ENCODE measurements at places on chromosomes 12 and 14.

DNA sequence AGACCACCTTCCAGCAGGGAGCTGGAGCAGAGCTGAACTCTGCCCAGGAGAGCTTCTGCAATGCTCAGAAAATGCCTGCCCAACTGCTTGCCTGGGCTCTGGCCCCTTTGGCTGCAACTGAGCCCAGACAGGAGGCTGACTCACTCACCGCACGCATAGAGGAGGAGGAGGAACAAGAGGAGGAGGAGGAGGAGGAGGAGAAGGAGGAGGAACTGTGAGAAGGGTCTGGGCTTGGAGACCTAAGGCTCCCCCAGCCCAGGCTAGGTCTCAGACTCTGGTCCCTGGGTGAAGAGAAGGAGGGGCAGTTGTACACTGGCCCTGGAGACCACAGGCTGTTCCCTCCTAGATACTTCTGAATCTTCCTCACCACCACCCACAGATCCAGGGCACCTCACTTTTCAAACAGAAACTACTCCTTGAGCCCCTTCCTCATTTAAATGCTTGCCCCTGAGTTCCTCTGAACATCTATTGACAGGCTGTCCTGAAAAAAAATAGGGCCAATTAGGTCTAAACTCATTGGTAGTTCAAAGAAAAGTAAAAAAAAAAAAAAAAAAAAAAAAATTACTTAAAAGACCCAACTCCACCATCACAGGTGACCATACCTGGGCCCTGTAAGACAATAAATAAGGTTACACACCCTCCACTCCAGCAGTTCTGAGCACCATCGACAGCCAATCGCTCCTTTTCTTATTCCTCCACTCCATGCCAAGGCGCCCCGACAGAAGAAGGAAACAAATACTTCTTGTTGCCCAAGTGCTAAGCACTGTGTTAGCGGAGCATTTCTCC, 674 bp downstream of the VDR start:
- H3K36me3 ChIP-seq: no peaks in the 10 kb centered on the region
- H3K4me3 ChIP-seq: peak overlapping the region; percentile 51
- H3K27me3 ChIP-seq: peaks cover 24% of the 10 kb centered on the region
- H3K4me1 ChIP-seq: peaks cover 25% of the 10 kb centered on the region

GRCh38 chr14:90517076-90517841, 120.4 kb downstream of the CALM1 start:
- no peaks in the 10 kb centered on the region for H3K27me3 ChIP-seq
- H3K4me1 ChIP-seq: peaks cover 26% of the 10 kb centered on the region
- no peak overlapping the region for H3K4me3 ChIP-seq
- no peaks in the 10 kb centered on the region for H3K36me3 ChIP-seq
- no peak for DNase-seq

DNA sequence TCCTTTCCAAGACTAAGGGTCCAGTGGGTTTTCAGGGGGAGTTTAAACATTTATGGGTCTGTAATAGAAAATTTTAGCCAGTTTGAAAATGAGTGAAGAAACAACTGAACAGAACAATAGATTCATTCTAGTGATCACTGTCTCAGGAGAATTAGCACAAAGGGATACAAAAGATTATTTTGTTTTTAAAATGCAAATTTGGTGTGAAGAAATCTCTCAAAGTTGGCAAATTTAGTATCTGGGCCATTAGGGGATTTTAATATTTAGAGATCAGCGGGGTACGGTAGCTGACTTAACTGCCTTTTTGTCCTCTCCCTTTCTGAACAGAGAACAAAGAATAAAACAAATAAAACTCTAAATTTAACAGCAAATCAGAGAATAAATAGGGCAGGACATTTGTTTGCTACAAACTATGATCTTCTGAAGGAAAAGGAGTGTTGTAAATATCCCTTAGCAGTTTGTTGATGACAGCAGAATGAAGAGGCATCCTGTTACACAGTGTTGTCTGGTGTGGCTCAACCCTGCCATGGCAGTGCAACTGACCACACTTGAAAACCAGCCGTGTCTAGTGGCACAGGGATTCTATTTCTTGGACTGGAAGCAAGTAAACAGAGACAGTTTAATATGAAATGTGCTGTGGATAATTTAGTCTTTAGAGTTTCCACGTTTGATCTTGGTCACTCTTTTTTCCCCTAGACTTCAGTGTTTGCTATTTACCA, 46.3 kb upstream of the LRTM2 start:
- DNase-seq: no peak
- H3K36me3 ChIP-seq: peaks cover 71% of the 10 kb centered on the region
- no peak overlapping the region for H3K27ac ChIP-seq
- no peak overlapping the region for H3K4me3 ChIP-seq
- H3K27me3 ChIP-seq: no peaks in the 10 kb centered on the region

DNA sequence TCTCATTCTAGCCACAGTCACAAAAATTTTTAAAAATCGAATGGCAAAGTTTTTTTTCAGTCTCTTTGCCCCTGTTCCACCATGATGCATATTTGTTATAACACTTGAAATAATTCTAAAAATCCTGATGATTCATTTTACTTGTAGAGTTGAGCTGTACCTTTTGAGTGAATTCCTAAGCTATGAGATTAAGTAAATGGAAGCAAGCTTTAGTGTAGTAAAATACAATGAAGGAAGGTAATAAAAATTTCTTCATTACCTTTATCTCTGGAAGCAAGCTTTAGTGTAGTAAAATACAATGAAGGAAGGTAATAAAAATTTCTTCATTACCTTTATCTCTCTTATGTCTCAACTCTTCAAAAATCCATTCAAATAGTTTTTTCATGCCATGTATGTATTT, 46.1 kb downstream of the TMTC3 start:
- H3K4me1 ChIP-seq: no peaks in the 10 kb centered on the region
- no peak overlapping the region for H3K4me3 ChIP-seq
- H3K36me3 ChIP-seq: peaks cover 3% of the 10 kb centered on the region
- no peak overlapping the region for H3K27ac ChIP-seq

- DNase-seq: no peak
- no peak overlapping the region for H3K27ac ChIP-seq
- H3K36me3 ChIP-seq: no peaks in the 10 kb centered on the region
- no peaks in the 10 kb centered on the region for H3K27me3 ChIP-seq
- no peaks in the 10 kb centered on the region for H3K4me1 ChIP-seq
- no peak overlapping the region for H3K4me3 ChIP-seq
These were observed 144.9 kb downstream of the SRGAP1 start for GRCh38 chr12:63989301-63989845.

DNA sequence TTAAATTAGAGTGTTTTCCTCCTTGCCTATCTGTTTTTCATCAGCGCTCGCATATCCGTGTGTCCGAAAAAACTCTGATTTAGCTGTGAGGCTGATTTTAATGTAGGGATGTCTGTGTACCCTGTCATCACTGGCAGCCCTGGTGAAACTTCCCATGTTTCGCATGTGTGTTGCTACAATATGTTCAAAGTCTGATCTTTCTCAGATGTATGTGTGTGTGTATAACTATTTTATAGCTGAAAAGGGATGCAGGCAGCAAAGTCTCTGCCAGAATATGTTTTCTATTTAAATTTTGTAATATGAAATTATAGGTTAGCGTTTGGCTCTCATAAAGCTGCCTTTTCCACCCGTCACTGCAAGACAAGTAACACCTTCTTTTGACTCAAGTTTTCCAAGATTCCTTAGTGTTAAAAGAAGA, 154.8 kb downstream of the TMTC2 start:
- H3K4me3 ChIP-seq: no peak overlapping the region
- no peak overlapping the region for H3K27ac ChIP-seq
- DNase-seq: no peak
- no peaks in the 10 kb centered on the region for H3K36me3 ChIP-seq
- H3K27me3 ChIP-seq: no peaks in the 10 kb centered on the region

DNA sequence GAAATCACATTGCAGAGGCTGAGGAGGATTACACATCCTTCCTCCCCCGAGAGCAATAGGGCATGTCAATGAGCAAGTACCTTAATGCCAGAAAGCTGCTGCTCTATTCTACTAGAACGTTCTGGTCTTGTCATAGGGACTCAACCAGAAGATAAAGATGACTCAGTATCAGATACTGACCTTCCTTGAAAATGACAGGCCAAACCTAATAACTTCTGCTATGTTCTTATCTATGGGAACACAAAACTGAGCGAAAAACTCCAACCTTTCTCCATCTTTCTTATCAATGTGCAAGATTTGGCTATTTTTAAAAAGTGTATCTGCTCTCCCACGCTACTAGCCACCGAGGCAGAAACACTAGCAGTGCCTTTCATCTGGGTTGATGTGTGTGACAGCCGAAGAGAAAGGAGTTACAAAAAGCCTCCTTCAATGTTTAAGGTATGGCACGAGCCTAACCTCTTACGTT, 5.5 kb downstream of the CCDC92 start:
- no peak overlapping the region for H3K27ac ChIP-seq
- H3K4me3 ChIP-seq: no peak overlapping the region

DNA sequence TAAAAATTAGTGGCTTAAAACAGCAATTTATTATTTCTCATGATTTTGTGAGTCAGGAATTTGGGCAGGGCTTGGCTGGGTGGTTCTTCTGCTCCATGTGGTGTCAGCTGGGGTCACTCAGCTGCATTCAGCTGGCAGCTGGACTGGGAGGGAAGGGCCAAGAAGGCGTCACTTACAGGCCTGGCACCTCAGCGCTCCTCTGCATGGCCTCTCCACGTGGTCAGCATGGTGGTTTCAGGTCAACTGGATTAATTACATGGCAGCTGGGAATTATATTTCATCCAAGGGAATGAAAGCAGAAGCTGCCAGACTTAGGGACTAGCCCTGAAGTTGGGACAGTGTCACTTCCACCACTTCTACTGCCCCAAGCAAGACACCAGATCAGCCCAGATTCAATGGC, 27.5 kb upstream of the IRF2BPL start:
- H3K4me3 ChIP-seq: no peak overlapping the region
- H3K27me3 ChIP-seq: no peaks in the 10 kb centered on the region
- no peaks in the 10 kb centered on the region for H3K36me3 ChIP-seq
- no peak for DNase-seq
